C1 segment of cervical spinal cord (tissue), 14 donors: ENCODE measurements at places on chromosomes 2 and 18.

GRCh38 chr2:36680012-36680411 is 16.5 kb upstream of the VIT start:
- no peak for DNase-seq

DNA sequence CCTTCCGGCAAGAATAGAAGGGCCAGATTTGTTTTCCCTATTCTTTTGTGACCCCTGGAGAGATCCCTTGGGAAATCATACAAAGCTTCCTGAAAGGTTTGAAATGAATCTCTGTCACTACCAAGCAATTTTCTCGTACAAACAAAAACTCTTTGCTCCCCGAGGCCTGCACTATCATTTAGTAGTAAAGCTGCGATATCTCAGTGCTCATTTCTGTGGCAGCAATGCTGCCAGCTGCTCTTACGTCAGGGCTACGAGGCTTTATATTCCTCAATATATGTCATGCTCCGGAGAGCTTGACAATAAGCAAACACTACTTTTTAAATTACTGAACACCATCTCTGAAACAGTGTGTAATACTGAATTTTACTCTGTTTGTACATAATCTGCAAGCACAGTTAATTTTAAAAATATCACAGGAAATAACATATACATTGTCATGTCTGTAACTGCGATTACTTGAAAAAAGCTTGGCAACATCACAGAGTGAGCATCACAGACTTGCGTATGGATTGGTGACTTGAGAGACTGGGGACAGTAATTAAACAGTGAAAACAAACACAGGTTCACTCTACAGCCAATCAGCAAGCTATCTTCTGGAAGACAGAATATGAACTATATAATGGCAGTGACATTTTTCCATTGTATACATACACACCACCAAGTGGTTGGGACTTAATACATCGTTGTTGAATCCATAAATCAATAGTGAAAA is 403.3 kb upstream of the NETO1 start:
- DNase-seq = no peak

DNA sequence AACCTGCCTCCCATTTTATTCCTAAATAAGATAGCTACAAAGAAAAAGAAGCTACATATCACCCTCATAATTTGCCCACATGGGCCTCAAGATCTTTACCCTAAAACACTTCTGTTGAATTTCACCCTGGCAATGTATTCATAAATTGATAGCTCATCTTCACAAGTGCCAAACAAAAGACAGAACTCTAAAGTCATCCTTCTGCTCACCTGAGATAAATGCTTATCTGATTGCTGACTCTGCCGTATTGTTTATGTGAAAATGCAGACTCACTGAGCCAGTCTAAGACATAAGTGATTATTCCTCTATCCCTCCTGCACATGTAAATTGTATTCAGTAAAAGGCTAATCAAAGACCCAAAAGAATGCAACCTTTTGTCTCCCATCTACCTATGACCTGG is 2.0 kb downstream of the RDH14 start:
- no peak for DNase-seq

DNA sequence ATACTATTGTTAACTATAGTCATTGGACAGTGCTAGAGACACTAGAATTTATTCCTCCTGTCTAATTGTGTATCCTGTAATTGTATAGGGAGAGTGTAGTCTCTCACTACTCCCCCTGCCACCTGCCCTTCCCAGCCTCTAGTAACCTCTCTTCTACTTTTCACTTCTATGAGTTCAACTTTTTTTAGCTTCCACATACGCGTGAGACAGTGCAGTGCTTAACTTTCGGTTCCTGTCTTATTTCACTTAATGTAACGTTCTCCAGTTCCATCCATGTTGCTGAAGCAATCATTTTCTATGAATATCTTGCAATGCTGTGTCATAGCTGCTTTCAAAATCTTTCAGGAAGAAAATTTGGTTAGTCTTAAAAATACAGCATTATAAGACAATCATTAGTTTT is 22.8 kb upstream of the RUFY4 start:
- no peak for DNase-seq

DNA sequence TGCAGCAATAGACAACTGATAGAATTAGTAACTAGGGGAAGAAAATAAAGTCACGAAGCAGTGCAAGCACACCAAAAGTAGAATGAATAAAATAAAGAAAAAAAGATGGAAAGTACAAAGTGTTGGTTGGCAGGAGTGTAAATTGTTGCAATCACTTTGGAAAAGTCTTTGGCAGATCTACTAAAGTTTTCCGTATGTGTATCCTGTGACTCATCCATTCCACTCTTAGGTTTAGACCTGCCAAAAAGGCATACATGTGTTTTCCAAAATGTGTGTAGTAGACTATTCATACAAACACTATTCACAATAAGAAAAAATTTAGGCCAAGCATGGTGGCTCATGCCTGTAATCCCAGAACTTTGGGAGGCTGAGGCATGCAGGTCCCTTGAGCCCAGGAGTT is 282.1 kb upstream of the FSIP2 start:
- no peak for DNase-seq

GRCh38 chr2:213491376-213491775 is 207.1 kb downstream of the SPAG16 start:
- DNase-seq = no peak

GRCh38 chr2:41410011-41410410 is 637.8 kb upstream of the PKDCC start:
- no peak for DNase-seq

DNA sequence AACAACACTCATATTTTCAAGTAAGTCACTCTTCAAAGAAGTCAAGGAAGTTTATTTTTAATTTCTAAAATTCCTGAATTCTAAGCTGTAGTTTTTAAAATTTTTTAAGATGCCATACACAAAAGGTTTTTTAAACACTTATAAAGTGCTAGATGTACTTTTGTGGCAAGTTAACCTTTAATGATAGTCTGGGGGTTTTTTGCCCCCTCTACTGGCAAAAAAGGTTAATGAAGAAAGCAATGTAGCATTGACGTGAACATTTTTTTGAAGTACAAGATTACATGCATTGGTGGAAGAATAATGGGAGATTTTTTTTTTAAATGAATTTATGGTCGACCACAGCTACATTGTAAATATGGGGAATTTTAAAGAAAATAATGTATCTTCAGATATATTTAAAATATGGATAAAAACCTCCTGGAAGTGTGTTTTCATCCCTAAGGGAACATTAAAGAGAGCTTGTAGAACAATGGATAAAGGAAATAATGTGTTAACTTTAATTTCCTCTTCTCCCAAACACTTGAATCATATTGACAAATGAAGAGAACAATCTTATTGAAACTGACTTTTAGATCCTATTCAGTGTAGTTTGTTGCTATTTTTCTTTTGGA is 12.6 kb downstream of the ITPRID2 start:
- DNase-seq = no peak
